ENCODE measurements at places on chromosomes 12 and 14.

DNA sequence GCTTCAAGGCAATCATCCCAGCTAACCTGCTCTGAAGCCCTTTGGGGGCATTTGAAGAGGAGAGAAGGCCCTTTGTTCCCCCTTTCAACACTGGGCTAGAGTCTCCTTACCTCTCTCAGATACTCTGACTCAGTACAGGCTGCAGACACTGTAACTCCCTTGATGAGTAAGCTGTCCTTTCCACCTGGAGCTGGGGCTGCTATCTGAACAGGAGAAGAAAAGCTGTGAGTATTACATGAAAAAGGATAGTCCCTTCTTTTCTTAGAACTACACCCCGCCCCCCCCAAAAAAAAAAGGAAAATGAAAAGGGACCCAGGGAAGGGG, 186.6 kb upstream of the PLEKHG7 start:
- no peak for DNase-seq

DNA sequence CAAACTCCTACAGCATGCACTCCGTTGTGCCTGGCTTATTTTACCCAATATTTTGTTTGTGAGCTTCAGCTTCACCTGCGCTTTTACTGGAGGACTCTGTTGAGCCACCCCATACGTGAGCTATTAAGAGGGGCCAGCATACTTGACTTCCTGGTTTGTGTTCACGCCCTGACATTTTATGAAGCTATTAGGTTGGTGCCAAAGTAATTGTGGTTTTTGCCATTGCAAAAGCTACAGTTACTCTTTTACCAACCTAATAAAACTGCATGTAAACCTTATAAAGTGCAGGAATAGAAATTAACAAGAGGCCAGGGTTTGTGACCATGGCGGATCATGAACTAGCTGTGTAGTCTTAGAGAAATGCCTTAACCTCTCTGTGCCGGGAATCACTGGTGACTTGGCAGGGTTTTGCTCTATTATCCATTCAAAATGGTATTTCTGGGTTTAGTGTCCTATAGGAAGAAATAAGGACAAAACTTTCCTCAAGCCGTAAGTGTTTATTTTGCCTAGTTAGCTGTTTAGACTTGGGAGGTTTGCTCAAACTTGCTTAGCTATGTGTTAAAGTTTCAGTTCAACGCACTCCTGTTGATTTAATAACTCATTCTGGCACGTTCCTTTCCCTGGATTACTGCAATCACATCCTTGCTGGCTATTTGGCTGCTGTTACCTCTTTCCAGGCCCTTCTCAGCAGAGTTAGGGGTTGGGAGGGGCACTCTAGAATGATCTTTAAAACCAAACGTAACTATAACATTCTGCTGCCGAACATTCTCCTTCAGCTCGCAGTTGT, 1027.6 kb downstream of the BCL11B start:
- DNase-seq, result no peak

GRCh38 chr14:66496911-66497310, 10.7 kb downstream of the CCDC196 start:
- no peak for DNase-seq

GRCh38 chr12:27013611-27014084, 536 bp downstream of the TM7SF3 start:
- DNase-seq, result no peak

DNA sequence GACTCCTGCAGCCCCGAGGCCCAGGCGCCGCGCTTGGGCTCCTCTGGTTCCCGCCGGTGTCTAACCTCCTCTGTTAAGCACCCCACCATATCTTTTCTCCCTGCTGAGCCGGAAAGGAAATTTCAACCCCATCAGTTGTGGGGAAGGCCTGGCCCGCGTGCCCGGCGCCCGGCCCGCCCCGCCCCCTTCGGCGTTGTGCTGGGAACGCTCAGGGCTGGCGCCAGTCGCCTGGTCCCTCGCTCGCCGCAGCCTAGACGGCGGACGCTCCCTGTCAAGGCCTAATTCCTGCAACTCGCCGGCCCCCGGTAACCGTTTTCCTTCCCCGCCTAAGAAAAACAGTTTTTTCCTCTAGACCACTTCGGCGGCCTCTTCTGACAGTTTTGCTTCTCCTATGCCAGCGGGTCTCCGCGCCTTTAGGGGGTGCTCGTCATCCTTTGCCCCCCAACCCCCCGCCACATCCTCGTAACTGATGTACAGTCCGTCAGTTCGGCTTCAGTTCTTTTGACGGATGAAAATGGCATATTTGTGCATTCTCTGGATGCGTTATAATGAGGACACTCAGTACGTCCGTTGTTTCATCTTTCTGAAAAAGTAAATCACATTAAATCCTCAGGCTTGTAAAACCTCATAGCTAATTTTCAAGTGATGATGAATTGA, 506 bp upstream of the NAP1L1 start:
- DNase-seq, result no peak

GRCh38 chr14:52558688-52559087, 6.1 kb downstream of the GPR137C start:
- no peak for DNase-seq

DNA sequence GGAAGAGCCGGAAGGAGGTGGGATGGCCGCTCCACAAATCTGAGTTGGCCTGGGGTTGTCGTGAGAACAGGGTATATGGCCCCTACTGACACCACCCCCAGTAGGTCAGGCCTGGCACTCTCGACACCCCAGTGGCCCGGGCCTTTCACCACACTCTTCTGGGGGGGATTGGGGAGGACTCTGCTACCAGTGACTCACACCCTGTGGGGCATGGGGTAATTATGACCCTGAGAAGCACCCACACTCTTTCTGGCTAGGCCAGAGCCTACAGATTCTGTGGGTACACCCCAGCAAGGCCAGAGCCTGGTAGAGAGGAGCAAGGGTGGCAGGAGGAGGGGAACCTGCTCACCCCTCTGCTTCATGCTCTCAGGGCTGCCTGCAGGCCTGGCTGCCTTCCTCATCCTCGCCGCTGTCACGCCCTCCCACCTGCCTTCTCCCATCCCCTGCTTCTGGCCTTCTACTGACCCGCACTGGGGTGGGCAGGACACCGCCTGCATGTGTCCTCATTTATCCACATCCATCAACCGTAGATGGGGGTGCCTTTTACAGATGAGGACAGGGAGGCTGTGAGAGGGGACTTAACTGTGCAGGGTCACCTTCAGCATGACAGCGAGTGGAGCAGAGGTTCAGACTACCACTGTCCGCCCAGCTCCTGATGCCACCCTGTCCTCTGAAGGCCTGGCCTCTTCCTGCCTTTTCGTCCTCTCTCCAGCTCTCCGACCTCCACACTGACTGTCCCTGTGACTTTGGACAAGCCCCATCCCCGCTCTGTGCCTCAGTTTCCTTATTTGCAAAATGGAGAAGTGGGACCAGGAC, 18.4 kb downstream of the ASB2 start:
- no peak for DNase-seq

- DNase-seq, result no peak
Measured at GRCh38 chr12:6724409-6724797, 557 bp downstream of the COPS7A start.

- no peak for DNase-seq
Measured at GRCh38 chr14:64092338-64092737, 201.8 kb downstream of the ESR2 start.

DNA sequence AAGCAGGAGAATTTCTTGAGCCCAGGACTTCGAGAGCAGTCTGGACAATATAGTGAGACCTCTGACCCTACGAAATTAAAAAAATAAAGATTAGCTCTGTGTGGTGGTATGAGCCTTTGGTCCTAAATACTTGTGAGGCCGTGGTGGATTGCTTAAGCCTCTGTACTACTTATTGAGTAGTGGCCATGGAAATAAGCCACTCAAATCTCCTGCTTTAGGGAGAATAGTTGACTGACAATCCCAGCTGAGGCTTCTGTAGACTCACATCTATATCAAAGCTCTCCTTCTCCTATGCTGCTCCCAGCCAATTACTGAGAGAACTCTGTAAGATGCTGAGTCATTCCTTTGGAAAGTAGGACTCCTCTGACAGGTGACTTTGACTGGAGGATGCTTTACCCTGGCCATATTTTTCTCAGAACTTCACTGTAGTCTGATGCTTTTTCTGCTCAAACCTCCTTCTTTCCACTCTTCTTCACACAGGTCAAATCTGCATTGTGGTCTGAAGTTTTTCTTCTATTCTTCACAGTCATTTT, 420.2 kb downstream of the SLC6A15 start:
- no peak for DNase-seq

DNA sequence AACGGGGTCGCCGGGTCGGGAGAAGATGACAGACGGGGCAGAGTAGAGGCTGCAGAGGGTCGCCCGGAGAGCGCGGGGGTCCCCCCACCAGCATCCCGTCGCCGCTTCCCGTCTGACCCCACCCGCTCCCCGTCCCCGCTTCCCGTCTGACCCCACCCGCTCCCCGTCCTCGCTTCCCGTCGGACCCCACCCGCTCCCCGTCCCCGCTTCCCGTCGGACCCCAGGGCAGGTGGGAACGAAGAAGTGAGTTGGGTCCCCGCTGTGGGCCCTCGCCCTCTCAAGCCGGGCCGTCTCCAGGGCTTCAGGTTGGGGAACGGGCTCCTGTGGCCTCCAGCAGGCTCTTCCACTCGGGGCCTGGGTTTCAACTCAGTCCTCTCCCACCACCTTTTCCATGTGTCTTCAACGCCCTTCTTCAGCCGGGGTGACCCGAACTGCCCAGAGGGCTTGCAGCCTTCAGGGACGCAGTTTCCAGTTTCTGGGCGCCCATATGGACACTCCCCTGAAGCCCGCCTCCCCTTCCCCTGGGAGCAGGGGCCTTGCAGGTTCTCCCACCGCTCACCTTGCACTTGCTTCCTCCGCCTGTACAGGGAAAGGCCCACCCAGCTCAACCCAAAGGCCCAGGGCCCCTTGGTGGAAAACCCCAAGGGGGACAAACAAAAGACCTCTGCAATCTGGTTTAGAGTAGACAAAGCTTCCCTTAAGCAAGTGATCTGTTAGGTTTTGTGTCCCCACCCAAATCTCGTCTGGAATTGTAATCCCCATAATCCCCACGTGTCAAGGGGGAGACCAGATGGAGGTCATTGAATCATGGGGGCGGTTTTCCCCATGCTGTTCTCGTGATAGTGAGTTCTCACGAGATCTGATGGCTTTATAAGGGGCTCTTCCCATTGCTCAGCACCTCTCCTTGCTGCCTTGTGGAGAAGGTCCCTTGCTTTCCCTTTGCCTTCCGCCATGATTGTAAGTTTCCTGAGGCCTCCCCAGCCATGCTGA, 66.5 kb downstream of the TNFAIP2 start:
- DNase-seq, result no peak

DNA sequence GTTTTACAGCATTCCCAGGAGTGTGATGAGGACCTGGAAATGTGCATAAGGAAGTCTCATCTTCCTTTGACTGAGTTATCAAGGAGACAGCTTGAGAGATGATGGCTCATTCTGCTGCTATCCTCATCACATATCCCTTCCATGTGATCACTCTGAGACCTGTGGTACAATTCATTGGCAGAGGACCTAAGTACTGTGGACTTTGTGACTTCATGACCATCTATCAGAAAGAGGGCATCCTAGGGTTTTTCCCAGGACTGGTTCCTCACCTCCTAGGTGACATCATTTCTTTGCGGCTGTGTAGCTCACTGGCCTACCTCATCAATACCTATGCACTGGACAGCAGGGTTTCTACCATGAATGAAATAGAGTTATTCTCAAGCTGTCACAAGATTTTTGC, 172.1 kb upstream of the PLEKHG7 start:
- DNase-seq, result no peak

DNA sequence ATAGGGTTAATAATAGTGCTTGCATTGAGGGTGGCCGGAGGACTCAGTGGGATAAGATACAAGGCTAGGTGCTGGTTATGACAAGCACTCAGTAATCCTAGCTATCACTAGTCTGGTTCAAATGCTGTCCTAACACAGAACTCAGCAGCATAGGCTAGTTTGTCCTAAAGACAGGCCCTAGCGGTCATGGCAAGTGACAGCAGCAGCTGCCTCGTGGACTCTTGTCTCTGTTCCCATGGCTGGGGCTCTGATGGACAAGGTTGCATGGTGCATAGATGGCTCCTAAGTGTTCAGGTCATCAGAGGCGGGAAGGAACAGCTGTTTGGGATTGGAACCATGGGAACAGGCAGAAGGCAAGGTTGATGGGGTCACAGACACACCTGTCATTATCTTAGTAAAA, 42.4 kb upstream of the IGF1 start:
- no peak for DNase-seq

- DNase-seq, result no peak
Measured at GRCh38 chr14:103528146-103528586, 830 bp upstream of the TRMT61A start.

- no peak for DNase-seq
Measured at GRCh38 chr14:69152181-69152901, 578 bp downstream of the DCAF5 start.

DNA sequence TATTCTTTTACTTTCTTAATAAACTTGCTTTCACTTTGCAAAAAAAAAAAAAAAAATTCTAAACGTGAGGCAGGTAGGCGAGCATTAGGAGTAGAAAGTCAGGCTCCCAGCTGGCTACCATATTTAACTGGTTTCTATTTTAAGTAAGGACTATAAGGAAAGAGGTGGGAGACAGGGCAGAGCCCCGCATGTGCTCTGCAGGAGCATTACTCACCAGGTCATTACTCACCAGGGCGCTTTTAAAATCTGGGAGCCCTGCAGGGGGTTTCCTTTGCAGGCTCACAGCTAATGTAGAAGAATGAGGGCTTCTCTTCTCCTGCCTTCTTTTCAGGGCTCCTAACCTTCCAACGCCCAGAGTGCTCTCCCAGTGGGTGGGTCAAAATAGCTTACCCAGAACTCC, 14.0 kb upstream of the DPF3 start:
- peak; percentile 24 for DNase-seq

DNA sequence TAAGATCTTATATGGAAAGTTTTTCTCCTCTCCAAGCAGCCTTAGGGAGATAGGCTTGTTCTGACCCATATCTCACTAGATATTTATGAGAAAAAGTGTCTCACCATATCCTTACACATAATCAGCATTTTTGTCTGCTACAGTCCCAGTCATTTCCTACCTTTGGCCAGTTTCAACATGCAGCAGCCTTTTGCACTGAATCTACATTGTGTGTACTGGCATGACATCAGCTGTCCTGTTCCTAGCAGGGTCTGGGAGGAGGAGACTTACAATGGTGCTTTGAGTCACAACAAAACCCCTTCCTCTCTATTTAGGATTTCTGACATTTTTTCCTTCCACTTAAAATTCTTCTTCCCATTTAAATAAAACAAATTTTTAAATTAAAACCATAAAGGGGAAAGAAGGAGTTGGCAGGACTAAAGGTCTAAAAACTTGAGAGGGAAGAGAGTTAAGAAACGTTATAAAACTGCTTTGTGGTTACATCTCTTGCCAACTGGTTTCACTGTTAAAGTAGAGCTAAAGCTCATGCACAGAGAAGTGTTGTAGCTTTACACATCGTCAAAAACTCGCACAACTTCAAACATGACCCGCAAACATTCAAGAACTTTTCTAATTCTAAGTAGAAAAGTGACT, 53.3 kb upstream of the CERS5 start:
- no peak for DNase-seq

- no peak for DNase-seq
Measured at GRCh38 chr12:25252946-25253345, 2.2 kb upstream of the KRAS start.
